ENCODE measurements at places on chromosomes 4 and X.

GRCh38 chrX:130084631-130085237, 25.6 kb downstream of the ELF4 start:
- peak; percentile 41 for DNase-seq

- no peak for DNase-seq
Measured at GRCh38 chr4:20193141-20193936, 58.4 kb upstream of the SLIT2 start.

- no peak for DNase-seq
Measured at GRCh38 chr4:61299316-61299715, 99.2 kb downstream of the ADGRL3 start.

- no peak for DNase-seq
Measured at GRCh38 chr4:133598779-133599178, 449.7 kb downstream of the PCDH10 start.

- no peak for DNase-seq
Measured at GRCh38 chrX:129665916-129666644, 11.3 kb upstream of the APLN start.

DNA sequence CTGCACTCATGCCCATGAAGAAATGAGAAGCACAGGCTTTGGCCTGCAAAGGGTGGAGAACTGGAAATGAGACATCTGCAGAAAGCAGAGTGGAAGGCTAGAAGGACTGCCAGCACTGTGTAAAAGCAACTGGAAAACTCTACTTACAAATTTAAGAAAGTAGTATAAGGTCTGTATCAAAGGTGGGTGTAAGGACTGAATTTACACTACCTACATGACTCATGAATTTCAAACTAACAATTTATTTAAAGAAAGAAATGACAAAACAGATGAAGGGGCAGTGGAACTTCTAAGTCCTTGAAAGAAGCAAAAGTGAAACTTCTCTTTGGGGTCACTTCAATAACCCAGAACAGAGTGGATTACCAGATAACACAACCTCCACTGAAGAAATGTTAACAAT, 71.2 kb downstream of the SLC10A7 start:
- no peak for DNase-seq

DNA sequence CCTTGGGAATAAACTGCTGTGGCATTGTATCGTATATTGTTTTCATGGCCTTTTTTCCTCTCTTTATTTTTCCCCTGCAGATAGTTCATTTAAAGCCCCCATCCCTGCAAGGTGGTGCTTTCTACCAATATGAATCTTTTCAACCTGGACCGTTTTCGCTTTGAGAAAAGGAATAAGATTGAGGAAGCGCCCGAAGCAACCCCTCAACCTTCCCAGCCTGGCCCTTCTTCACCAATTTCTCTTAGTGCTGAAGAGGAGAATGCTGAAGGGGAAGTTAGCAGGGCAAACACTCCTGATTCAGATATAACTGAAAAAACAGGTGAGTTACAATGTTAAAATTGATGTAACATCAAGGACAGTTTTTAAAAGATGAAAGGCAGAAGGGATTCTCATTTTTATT, 601 bp downstream of the SMARCAD1 start:
- no peak for DNase-seq

- no peak for DNase-seq
Measured at GRCh38 chr4:113336556-113336955, 287.1 kb downstream of the ANK2 start.

DNA sequence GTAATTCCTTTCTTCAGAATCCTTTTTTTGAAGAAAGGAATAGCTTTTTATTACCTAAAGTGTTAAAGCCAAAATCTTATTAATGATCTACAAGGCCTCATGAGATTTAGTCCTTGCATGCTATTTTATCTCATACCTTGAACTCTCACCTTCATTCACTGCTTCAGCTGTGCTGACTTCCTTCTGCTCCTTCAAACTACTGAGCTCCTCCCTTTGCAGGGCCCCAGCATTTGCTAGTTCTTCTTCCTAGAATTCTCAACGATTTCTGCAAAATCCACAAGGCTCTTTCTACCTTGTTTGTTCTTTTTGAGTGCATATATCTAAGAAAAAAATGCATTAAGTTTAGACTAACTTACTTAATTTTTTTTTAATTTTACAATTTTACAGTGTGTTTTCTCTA, 619.5 kb downstream of the EPHA5 start:
- DNase-seq: no peak

DNA sequence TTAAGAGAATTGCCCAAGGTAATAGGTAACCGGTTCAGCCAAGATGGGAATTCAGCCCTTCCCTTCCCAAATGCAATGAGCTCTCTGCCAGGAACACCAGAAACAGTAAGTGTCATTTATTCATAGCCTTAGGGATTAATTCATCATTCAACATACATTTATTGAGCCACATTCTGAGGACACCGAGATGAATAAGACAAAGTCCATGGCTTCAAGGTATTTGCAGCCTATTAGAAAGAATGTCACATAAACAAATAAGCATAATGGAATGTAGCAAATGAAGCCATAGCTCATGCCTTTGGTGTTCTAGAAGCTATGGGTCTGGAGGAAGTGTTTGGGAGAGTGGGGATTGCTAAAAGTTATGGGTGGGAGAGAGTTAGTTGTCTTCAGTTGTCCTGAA, 6.3 kb upstream of the TAB3 start:
- no peak for DNase-seq

DNA sequence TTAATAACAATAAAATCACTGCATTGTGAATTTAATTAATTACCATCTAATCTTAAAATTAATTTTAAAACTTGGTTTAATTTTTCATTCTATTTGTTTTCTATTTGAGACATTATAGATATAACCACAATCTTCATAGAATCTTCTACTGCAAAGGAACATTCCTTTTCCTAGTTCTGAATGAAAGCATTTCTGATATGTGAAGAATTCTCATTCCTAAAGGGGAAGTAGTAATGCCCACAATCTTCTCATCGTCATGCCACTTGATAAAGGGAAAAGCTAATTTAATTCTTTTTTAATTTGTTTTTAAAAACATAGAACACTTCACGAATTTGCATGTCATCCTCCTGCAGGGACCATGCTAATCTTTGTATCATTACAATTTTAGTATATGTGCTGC, 23.7 kb downstream of the MGARP start:
- DNase-seq: no peak

GRCh38 chr4:38782452-38783108, at the start of gene TLR10:
TLR10 (minus strand) TSS chr4:38782990; CDS start chr4:38775590, 7,400 bp downstream.
- peak; percentile 17 for DNase-seq

DNA sequence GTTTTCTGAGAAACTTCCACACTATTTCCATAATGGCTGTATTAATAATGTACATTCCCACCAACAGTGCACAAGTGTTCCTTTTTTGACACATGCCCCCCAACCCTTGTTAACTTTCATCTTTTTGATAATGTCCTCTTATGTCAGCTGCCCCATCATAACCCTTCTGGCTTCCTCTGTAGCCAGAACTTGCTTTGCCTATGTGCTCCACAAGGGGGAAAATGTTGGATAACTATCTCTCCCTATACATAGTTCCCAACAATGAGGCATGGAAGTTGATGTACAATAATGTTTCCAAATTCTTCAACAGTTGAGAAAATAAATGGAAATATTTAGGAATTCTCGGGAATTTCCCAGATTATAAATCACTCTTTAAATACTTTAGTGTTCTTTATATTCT, 142.9 kb downstream of the ASB9 start:
- DNase-seq: no peak
